ENCODE measurements at places on chromosomes 6 and 20. TPM values are rescaled to one million over a fixed set of nuclear protein-coding genes. Genes with fewer than 3 reads are reported as not detected.

GRCh38 chr20:34562641-34563040 is 4.1 kb downstream of the MAP1LC3A start:
- DNase-seq, result no peak

POPDC3 gene
- total RNA-seq, result 10.1 TPM

DNA sequence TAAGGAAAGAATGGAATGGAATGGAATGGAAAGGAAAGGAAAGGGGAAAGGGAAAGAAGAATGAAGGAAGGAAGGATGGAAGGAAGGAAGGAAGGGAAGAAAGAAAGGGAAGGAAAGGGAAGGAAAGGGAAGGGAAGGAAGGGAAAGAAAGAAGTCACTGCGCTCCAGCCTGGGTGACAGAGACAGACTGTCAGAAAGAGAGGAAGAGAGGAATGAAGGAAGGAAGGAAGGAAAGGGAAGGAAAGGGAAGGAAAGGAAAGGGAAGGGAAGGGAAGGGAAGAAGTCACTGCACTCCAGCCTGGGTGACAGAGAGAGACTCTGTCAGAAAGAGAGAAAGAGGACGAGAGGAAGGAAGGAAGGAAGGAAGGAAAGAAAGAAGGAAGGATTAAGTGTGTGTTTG is 221.2 kb upstream of the LAMP5 start:
- no peak for DNase-seq

DUSP15 gene
- 10.4 TPM for total RNA-seq

SHLD1 gene
- total RNA-seq, result 10.0 TPM

DNA sequence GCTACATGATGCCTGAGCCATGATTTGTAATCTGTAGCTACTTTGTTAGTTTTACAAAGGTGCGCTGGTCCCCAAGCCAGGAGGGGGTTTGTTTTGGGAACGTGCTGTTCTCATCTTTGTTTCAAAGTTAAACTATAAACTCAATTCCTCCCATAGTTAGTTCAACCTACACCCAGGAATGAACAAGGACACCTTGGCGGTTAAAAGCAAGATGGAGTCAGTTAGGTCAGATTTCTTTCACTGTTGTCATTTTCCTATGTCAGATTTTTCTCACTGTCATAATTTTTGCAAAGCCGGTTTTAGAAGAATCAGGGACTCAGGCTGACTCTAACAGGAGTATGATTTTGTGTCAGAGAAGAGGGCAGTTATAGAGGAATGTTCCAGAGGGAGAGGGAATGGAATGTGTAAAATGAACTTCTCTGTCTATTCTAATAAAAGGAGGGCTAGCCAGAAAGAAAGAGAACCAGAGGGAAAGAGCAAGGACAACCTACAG is 2.3 kb upstream of the GMPR start:
- DNase-seq, result no peak

OPN5 gene
- not detected for total RNA-seq

GRCh38 chr6:142925575-142926110 is 19.3 kb downstream of the HIVEP2 start:
- no peak for DNase-seq

GRCh38 chr6:36702656-36703055 is 5.0 kb downstream of the RAB44 start:
- no peak for DNase-seq

DNA sequence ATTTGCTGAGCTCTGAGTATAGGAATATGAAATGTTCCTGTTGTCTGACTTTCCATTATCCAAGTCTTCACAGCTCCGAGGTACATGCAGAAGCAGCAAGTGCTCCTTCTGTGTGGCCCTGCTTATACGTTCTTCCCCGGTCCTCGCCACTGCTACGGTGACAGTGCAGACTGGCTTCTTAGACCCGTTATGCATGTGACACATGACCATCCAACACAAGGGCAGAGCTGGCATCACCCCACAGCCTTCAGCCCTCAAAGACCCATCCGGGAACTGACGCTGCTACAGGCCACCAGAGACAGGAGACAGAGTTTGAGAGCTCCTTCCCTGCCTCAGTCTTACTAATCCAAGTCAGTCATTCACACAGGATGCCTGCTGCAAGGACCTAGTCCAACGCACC is 70.4 kb downstream of the TRAM2 start:
- no peak for DNase-seq

RAET1E gene
- total RNA-seq, result not detected

GRCh38 chr6:4693173-4693970 is 82.8 kb upstream of the CDYL start:
- no peak for DNase-seq

MCCD1 gene
- not detected for total RNA-seq

MBOAT1 gene
- total RNA-seq, result 24.6 TPM

ZBTB46 gene
- 11.3 TPM for total RNA-seq

GRCh38 chr6:158059108-158059507 is 77.4 kb downstream of the SYNJ2 start:
- no peak for DNase-seq

GPLD1 gene
- 4.7 TPM for total RNA-seq

- DNase-seq, result peak; percentile 54
These were observed 45.3 kb upstream of the PRELID3B start for GRCh38 chr20:59087829-59088433.

GRCh38 chr6:169169375-169169774 is 84.3 kb downstream of the THBS2 start:
- peak; percentile 25 for DNase-seq

- no peak for DNase-seq
These were observed 197.5 kb downstream of the ATXN1 start for GRCh38 chr6:16563628-16564240.

MRAP2 gene
- total RNA-seq, result 2.7 TPM

LGSN gene
- total RNA-seq, result not detected

OOEP gene
- total RNA-seq, result not detected

DNA sequence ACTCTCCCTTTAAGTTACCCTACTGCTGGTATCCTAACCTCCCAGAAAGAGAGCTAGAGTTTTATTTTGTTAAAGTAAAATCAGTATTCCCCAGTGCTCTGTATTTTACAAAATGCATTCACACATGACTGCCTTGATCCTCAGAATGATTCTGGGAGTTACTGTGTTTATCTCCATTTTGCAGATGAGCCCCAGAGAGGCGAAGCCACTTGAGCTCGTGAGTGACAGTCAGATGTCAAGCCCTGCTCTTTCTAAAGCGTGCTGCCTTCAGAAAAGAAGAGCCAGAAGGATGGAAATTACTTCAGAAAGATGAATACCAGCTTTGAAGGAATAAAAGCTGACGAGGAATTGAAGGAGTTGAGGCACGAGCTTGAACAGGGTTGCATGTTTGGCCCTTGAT is 14.1 kb upstream of the OSER1 start:
- no peak for DNase-seq

DNA sequence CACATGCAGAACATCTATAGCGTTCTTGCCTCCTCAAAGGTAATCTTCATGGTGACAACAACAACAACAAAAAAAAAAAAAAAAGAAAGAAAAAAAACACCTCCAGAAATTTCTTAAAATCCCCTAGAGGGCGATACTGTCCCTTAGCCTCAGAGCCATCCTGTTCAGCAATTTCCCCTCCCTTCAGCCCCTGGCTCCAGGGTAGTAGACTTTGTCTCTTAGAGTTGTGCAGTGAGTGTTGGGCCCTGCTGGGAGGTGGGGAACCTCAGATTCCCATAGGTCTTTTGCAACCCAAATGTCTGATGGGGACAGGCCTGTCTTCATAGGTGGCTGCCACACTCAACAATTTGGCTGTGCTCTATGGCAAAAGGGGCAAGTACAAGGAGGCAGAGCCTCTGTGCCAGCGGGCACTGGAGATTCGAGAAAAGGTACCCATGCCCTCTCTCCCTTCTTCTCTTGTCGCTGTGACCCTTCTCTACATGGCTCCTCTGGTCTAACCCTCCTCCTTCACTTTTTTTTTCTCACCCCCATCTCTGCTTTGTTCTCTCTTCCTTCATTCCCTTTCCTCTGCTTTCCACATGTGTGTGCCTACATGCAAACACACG is 6.0 kb upstream of the PTK7 start:
- DNase-seq, result no peak

SH3BGRL2 gene
- 24.7 TPM for total RNA-seq

LPA gene
- total RNA-seq, result 2.0 TPM

NKAPL gene
- not detected for total RNA-seq

GRCh38 chr6:372336-372911 is 19.1 kb upstream of the IRF4 start:
- no peak for DNase-seq

GRCh38 chr6:81909981-81910900 is 157.8 kb upstream of the TENT5A start:
- DNase-seq, result no peak

DNA sequence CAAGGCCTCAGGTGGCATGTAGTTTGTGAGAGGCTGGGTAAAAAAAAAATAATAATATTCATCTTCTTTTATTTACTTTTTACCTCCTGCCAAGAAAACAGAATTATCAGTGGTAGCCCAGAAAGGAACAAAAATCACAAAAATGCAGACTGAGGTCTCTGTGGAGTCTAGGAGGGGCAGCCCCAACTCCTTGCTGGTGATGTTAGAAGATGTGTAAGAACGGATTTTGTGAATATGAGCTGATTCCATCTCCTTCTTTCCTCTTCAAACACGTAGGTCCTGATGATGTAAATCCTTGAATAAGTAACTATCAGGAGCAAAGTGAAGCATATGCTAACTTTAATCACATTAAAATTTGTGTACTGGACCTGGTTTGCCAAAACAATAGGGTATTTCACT is 226.8 kb downstream of the EYA4 start:
- no peak for DNase-seq

DNA sequence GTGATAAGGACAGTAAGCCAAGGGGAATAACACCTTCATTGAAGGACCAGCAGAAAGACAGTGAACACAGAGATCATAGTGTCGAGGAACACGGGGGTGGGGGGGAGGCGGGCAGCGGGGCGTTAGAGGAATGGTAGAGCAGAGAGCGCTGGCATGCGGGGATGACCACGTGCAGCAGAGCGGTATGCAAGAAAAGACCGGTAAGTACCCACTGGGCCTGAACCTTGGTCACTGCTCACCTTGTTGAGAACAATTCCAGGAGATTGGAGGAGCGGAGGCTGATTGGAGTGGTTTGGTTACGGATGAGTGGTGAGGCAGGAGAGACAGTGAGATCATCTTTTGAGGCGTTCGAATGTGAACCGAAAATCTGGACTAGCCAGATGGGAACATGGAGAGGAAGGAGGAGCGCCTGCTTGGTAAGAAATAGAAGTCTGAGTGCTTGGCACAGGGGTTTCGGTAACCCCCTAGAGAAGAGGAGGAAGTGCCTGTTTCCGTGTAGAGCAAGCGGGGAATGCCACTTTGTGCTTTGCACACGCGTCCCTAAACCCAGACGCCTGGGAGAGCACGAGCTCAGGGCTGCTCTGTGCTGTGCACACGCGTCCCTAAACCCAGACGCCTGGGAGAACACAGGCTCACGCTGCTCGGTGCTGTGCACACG is 70.0 kb downstream of the FAM120B start:
- DNase-seq, result no peak

DNA sequence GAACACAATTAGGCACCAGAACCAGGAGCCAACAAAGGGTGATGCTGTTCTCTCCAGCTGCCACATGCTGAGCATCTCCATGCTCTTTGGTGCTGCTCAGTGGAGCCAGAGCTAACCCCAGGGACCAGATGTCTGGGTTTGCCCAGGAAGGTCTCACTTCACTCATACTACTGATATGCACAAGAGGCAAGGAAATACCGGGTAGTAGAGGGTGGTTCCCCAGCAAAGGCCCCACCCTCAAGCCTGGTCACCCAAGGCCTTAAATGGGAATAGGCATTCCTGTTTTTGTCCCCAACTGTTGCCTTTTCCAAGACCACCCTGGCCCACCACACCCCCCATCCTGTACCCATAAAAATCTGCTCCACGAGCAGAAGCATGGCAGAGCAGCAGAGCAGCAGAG is 204.5 kb upstream of the TAB2 start:
- DNase-seq, result no peak

ID4 gene
- 114 TPM for total RNA-seq

- no peak for DNase-seq
These were observed 57.7 kb upstream of the HFE start for GRCh38 chr6:26029570-26029856.

- DNase-seq, result no peak
These were observed 44.2 kb upstream of the FAM50B start for GRCh38 chr6:3804964-3805363.

GRCh38 chr20:25065072-25065624 is 7.2 kb upstream of the ACSS1 start:
- no peak for DNase-seq

OR2H1 gene
- not detected for total RNA-seq

DNA sequence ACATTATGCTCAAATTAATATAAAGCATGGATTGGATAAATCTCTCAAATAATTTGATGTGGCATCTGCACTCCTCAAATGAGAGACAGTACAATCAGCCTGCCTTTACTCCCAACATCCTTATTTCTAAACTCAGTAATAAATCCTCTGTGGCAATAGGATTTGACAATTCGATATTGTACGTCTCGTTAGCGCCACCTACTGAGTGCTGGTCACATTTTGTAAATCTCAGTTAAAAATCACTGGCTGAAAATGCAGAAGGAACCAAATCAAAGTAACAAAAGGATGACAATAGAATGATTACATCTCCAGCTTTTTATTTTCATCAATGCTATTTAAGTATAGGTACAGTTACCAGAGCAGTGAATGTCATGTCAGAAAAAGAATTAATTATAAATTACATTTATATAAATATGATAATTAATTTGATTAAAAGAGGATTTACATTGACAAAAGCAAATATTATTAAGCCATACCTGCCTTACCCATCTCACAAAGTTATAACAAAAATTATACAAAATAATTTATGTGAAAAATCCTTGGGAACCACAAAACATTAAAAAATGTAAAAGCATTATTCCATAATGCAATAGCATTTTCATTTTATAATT is 20.2 kb upstream of the GJE1 start:
- DNase-seq, result peak; percentile 77

DNA sequence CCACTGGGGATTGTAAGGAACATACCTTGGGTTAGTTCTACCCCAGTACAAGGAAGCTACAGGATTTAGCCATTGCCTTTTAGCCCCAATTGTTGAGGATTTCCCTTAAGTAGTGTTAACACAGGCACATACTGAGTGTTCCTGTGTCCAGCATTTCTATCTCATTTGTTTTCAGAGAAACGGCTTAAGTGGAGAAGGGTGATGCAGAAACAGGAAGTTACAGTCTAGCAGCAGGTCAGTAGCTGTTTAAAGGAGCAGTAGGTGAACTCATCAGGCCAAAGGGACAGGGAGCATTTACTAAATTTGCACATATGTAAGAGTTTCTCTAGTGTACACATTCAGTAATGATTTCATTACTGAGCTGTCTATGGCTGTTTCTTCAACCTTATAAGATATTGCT is 644.2 kb upstream of the GJE1 start:
- DNase-seq, result no peak

- no peak for DNase-seq
These were observed 31.1 kb downstream of the SERPINB6 start for GRCh38 chr6:2940010-2940850.

GRCh38 chr20:58634521-58635278 is 16.4 kb upstream of the STX16 start:
- no peak for DNase-seq

DNA sequence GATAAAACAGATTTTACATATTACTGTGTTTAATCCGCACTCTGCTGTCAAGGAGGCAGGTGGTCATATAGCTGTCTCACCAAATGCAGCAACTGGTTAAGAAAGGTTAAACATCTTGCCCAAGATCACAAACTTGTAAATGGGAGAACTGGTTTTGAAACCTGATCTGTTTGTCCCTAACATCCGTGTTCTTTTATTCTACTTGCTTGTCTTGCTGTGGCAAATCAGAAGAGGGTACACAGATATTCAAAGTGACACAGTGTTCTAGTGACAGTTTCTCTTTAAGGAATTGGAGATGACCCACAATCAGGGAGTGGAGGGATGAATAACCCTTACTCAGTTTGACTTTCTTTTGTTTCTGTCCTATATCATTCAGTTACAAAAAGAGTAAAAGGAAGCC is 83.0 kb upstream of the SGK1 start:
- no peak for DNase-seq

Data from mesothelial cell of epicardium (in vitro differentiated cells).